Spinal cord (tissue), 10 donors: ENCODE measurements at places on chromosomes 7 and 10.

DNA sequence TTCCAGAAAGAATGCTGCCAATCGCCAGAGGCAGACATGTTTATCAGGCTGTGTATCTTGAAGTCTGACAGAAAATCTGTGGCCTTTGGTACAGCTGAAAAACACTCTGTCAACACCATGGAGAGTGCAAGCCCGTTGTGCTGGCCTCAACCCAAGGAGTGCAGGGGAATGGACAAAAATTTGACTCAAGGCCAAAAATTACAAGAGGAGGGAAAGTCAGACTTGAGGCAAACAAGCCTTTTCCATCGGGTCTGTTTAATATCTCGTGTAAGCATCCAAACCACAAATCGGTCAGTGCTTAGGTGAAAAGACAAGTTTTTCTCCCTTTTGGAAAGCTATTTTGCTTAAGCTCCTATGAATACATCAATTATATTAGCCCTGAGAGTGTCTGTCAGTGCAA lies 305.3 kb upstream of the NFE2L3 start:
- peak; percentile 94 for DNase-seq

DNA sequence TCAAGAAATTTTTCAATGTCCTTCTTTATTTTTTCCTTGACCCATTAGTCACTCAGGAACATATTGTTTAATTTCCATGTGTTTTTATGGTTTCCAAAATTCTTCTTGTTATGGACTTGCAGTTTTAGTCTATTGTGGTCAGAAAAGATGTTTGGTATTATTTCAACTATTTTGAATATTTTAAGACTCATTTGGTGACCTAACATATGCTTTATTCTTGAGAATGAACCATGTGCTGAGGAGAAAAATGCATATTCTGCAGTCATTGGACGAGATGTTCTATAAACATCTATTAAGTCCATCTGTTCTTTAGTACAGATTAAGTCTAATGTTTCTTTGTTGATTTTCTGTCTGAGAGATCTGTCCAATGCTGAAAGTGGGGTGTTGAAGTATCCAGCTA lies 42.3 kb upstream of the MDFIC start:
- no peak for DNase-seq

- DNase-seq, result no peak
Observed at GRCh38 chr7:17408245-17408903, 109.9 kb downstream of the AHR start.

DNA sequence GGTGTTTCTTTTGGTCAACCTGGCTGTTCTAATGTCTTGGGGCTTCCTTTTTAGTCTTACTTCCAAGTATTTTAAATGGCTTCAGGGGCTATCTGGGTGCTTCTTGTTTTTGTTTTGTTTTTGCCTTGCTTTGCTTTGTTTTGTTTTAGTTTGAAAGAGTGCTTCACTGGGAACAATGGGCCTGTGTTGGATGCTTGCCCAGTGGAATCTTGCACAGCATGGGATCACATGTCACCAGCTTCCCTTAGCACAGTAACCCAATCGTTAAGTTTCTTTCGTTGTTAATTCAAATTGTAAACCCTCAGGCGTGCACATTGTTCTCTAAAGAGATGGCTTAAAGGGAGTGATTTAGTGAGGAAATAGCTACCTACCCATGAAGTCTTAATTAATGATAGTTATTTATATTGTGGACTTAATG lies 8.9 kb downstream of the COL17A1 start:
- DNase-seq, result peak; percentile 64

- DNase-seq, result no peak
Observed at GRCh38 chr7:78691584-78691983, 761.9 kb downstream of the MAGI2 start.

DNA sequence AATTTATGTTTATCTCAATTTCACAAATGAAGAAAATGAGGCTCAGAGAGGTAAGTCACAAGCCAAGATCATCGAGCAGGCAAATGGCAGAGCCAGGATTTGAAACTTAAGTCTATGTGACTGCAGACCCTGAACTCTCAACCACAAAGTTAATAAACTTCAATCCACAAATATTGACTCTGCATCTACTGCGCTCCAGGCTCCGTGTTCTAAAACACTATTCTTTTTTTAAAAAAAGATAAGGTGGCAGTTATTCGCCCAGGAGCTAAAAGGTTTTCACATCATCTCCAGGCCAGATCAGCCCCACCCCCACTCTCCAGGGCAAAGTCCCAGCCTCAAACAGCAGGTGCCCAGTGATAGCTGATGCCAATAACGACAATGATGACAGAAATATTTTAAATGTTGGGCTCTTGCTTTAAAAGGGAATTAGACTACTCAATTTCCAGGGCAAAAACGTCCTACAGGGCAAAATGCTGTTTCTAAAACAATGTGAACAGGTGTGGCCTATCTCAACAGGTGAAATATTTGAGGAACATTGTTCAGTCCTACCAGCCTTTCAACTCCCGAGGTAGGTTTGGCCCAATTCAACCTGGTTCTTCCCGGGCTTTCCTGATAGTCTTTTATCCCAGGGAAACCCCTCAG lies 85.2 kb downstream of the SORBS1 start:
- no peak for DNase-seq

- no peak for DNase-seq
Observed at GRCh38 chr10:29204070-29204800, 84.6 kb upstream of the LYZL1 start.

DNA sequence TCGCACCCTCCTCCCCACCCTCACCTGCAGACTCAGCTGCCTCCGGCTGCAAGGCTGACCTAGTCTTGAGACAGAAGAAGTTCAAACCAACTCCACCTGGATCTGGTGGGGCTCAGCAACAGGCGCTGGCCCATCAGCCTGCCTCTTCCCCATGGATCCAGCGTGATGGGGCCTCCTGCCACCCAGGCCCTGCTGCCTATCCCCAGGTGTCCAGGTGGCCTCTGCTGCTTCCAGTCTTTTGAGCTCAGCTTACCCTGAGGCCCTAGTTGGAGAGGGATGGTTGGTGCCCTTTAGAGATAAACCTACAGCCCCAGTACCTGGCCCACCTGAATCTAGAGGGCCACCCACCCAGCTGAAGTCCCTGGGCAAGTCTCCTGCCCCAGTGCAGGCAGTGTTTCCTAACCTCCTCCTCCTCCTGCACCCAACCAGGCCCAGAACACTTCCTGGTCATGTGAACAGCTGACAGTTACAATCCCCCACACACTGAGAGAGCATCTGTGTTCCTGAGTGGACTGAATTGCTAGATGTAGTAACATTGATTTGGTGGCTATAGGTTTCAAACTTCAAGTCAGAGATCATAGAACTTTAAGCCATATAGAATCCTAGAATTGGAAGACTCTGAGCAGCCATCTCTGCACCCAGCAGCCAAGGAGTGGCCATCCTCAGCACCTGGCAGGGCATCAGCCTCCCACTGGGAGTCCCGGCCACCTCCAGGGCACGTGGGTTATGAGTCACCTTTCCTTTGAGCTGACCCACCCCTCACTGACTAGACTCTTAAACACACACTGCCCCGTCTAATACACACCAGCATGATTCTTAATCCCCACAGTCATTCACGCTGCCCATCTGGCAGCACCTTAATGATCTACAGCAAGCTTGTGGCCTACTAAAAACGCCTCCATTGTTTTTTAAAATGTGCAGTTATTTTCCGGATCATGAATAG lies 51.9 kb downstream of the ALOX5 start:
- no peak for DNase-seq

DNA sequence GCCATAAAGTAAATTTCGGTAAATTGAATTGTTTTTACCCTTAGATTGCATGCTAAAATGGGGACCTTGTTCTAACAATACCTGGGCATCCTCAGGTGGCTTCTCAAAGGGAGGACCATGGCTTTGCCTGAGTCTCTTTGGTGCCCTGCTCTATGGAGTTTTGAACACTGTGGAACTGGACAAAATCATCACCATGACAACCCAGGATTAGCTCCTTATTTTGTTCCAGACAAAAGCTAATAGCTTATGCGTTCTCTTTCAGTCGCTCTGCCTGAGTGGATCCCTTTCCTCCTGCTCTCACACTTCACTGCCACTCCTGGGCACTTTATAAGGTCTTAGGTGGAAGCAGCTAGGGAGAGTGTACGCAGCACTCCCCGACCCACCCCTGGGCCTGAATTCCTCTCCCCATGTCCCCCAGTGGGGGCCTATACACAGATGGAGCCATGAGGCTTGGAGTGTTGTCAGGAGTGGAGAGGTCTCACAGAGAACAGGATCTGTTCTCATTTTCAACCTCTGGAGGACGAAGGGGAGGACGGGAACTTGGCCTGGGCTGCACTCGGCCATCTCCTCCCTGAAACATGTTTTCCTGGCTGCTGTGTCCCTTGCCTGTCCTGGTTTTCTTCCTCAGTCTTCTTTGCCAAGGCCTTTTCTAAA lies 19.0 kb downstream of the ADCYAP1R1 start:
- peak; percentile 29 for DNase-seq

DNA sequence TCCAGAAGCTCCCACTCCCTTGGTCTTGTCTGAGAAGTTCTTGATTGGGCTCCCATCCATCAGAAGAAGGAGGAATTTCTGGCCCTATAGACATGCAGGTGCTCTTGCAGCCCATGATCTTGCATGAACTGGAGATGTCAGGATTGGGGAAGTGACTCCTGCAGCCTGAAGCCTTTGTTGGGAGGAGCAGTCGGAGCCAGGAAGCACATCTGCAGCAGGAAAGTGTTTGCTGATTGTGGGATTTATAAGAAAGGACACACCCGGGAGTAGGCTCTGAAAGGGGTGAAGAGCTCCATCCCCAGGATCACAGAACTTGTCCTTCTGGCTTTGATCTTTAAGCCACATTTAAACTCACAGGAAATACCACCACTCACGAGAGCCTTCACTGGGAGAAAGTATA lies 185.2 kb downstream of the DYNC1I1 start:
- no peak for DNase-seq

GRCh38 chr10:110487411-110488331 lies 10.0 kb upstream of the DUSP5 start:
- DNase-seq, result no peak

- DNase-seq, result no peak
Observed at GRCh38 chr10:68601501-68602265, 41.5 kb downstream of the TET1 start.

DNA sequence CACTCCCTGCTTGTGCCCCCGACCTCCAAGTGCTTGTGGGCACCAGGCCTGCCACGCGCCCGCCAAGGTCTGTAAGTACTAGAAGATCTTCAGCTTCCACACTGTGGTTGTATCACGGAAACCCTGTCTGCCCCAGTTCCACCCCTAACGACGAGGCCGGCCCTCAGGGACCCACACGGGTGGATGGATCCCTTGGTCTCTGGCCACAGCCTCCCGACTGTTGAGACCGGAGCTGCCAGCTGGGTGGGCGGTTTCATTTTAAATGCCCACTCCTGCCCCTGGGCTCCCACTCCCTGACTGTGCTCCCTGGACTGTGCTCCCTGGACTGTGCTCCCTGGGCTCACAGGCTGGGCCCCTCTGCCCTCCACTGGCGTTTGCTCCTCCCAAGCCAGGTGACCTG lies 50.1 kb downstream of the DPYSL4 start:
- DNase-seq, result no peak

DNA sequence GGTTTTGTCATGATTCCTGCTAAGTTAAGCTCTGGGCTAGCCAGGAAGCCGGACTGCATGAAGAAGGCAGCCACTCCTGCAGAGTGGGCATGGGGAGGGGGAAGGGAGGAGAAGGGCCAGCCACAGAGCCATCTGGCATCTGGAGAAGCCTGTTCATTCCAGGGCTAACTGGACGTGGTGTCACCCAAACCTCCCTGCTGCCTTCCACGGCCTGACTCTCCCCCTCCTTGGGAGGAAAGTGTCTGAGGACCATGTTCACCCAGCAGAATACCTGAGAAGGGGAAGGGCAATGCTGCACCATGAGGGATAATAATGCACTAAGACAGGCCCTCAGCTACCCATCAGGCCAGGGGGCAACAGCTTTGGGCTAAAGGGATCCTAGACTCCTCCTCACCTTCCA lies 15.4 kb downstream of the AQP1 start:
- no peak for DNase-seq

GRCh38 chr7:117135553-117135891 lies 182.2 kb downstream of the ST7 start:
- DNase-seq, result no peak

GRCh38 chr10:72702868-72703581 lies 11.1 kb downstream of the MCU start:
- DNase-seq, result no peak

DNA sequence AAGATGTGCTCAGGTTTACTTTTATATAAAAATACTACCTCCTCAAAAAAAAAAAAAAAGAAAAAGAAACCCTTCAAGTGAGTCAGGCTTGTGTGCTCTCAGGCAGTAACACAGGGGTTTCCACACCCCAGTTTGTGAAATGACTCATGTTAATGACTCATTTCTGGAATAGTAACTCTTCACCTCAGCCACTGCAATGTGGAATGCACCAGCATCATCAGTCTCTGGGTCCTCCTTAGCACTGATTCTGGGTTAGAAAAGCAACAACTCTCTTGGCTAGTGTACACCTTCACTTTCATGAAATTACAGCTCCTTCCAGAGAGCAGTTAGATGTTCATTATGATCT lies 110.6 kb downstream of the EMX2 start:
- no peak for DNase-seq

- DNase-seq, result peak; percentile 40
Observed at GRCh38 chr7:7867846-7868571, 100.6 kb upstream of the GLCCI1 start.

GRCh38 chr7:82851121-82851520 lies 311.6 kb downstream of the PCLO start:
- DNase-seq, result peak; percentile 81

DNA sequence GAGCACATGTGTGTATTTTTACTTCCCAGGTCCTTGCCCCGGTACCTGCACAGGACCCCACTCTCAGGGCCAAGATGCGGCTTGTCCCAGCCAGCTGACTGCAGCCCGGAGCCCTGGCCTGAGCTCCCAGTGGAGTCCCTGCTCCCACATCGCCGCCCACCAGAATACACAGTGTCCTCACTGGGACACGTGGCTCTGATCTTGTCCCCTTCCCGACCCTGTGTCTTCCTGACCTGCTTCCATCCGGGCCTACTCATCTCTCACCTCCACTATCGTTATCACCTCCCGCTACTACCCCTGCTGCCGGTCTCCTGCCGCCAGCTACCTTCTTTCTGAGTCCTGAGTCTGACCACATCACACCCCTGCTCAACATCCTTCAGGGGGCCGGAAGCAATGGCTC lies 146.3 kb upstream of the CHST15 start:
- no peak for DNase-seq

- DNase-seq, result no peak
Observed at GRCh38 chr10:51915031-51915542, 215.7 kb upstream of the CSTF2T start.

GRCh38 chr10:123527151-123527550 lies 139.0 kb upstream of the GPR26 start:
- DNase-seq, result no peak

- DNase-seq, result no peak
Observed at GRCh38 chr10:52210161-52210560, 103.9 kb upstream of the DKK1 start.
